ENCODE measurements at places on chromosomes 11 and 22. TPM values are rescaled to one million over a fixed set of nuclear protein-coding genes. Genes with fewer than 3 reads are reported as not detected.

The RTCB gene
- 98.1 TPM for polyA plus RNA-seq

The ANO5 gene
- 6.3 TPM for polyA plus RNA-seq

DNA sequence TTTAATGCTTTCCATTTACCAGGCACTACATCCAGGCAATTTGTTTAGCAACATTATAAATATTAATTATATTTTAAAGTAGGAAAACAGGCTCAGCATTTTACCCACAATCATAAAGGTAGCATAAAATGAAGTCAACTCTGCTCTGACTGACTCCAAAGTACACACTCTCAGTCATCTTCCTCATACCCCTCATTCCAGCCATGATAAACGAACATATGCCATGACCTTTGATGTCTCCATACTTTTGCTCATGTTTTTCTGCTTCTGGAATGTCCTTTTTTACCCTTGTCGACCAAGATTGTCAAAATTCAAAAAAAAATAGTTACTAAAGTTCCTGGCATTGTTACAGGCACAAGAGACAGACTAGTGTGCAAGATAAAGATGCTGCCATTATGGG is 77.7 kb upstream of the SOX6 start:
- no peak for DNase-seq

DNA sequence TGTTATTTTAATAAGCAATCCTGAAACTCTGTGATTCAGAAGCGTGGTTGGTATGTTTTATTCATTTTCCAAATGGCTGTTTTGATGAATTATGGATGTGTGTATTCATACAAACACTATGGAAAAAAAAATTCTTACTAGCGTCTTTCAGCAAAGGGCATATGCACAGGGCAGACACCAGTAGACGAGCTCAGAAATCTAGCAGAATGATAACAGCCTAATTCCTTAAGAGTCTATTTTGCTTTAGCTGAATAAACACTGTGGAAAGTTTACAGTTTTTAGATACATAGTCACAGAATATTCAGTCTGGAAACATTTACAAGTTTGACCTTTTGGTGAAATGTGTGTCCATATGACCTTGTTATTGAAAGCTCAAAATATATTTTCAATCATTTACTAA is 418.8 kb upstream of the LUZP2 start:
- no peak for DNase-seq

DNA sequence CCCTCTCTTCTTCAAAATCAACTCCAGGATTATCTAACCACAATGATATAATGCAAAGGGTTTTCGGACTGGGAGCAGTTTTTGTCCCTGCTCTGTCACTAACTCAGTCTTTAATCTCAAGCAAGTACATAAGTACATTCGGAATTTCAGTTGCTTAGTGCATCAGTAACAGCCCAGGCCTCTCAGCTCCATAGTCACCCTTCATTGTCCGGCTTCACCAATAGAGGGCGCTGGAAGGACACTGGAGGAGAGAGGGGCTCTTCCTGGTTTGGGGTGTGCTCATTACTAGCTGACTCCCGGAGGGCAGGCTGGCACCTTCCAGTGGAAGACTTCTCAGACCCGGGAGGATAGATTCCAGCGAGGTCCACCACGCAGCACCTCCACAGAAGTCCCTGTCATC is 90.4 kb upstream of the PDGFD start:
- DNase-seq, result no peak

DNA sequence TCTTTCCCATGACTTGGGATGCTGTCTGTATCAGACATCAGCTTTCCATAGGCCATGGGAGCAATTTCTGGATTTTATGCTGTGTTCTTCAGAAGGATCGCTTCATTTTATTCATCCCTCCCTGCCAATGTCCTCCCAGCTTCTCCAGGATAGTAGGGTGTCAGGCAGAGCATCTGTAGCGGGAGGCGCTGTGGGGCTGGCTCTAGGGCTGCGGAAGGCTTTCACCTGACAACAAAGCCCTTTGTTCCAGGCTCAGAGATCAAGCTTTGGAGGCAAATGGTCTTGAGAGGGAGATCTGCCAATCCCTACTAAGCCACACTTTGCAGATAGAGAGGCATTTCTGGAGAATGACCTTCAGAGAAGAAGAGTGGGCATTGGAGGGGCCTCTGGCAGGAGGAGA is 29.5 kb upstream of the FTH1 start:
- DNase-seq, result no peak

The PGA5 gene
- polyA plus RNA-seq, result 0.48 TPM

The ABCG4 gene
- 1.1 TPM for polyA plus RNA-seq

The DRICH1 gene
- 2.9 TPM for polyA plus RNA-seq

The HDHD5 gene
- polyA plus RNA-seq, result 43.0 TPM

DNA sequence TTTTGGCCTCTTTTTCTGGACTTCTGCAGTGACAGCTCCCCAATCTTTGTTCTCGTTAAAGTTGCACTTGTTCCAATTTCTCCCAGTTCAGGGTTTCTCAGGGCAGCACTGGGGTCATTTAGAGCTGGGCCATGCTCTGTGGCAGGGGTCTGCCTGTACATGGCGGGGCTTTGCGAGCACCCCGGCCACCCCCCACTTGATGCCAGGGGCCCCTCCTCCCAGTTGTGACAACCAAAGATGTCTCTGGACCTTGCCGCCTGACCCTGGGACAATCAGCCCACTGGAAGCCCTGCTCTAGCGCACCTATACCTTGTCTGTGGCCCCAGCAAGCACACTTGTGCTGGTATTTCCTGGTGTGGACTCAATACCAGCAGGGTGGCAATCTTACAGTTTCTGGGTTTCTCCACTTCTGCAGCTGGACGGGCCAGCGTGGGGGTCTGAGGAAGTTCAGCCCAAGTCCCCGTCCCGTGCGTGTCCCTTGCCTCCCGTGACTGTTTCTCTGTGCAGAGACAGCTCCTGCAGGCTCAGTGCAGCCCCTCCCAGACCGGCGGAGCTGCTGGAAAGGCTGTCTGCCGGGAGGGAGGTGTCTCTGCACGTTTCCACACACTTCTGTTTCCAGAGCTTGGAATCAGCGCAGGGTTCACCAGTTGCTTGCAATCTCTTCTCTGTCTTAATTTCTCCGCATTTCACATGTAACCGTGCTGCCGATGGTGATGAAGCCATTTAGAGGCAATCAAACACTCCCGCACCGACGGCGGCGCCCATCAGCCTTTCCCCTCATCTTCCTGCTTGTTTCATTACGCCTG is 1328.9 kb downstream of the BRD1 start:
- no peak for DNase-seq

DNA sequence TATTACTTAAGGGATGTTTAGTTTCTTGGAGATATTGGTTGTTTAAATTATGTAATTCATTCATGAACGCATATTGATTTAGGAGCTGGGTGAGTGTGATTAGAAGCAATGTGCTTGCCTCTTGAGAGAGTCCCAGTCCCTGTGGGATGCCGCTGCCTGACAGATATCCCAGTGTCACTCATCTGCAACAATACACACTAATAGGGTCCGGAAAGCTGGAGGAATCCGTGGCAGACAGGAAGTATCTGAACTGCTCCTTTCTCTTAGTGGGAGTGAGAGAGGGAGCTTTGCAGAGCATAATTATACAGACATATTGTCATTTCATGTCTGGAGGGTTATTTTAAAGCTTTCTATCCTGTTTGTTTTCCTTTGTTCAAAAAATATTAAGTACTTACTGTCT is 17.4 kb downstream of the AMOTL1 start:
- DNase-seq, result no peak

The MPPED2 gene
- polyA plus RNA-seq, result 18.0 TPM

- peak; percentile 71 for DNase-seq
Observed at GRCh38 chr11:129375751-129376657, at the start of gene BARX2. Gene BARX2 (plus strand): TSS chr11:129375848. CDS start chr11:129376036, 188 bp downstream.

DNA sequence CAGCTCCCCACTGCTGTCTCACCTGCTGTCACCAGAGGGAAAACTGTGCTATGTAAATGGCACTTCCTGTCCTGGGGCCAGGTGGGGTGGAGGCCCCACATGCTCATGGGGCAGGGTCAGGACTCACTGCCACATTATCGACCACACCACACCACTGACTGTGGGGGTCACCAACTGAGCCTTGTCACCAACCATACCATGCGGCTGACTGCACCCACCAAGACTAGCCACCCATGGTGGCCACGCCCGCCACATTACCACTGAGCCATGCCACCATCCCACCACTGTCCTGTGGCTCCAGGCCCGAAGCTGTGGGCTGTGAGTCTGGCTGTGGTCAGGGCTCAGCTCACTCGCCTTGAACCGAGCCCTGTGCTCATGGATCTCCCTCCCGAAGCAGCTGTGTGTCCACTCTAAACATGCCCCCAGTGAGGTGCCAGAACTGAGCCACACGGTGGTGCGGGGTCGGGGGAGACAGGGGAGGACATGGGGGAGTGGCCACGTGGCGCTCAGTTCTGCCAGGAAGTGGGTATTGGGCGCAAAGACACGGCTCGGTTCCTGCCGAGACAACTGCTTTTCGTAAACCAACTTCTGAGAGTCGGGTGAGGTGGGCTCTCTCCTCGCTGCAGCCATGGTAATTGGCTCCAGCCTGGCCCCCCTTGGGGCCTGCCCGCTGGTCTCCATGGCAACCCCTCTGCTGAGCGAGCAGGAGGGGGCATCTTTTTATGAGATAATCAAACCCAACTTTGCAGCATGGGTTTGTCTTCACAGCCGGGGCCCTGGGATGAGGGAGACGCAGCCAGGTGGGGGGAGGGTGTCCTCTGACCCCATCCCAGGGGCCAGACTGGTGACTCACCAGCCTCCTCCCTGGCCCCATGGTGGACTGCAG is 23.2 kb downstream of the RTN4R start:
- DNase-seq, result no peak

The MS4A14 gene
- polyA plus RNA-seq, result 0.32 TPM

- no peak for DNase-seq
Observed at GRCh38 chr11:13705710-13706109, 37.2 kb downstream of the FAR1 start.

The MRGPRX4 gene
- polyA plus RNA-seq, result not detected

- no peak for DNase-seq
Observed at GRCh38 chr11:120209746-120210625, 846 bp upstream of the OAF start.

GRCh38 chr11:10758957-10759356 is 7.9 kb downstream of the CTR9 start:
- no peak for DNase-seq

The MRGPRX2 gene
- polyA plus RNA-seq, result not detected
